ENCODE measurements at places on chromosomes 7 and 10. TPM values are rescaled to one million over a fixed set of nuclear protein-coding genes. Genes with fewer than 3 reads are reported as not detected.

IGFBP3 gene
- 19.8 TPM for polyA plus RNA-seq

PTPRN2 gene
- 0.40 TPM for polyA plus RNA-seq

XRCC2 gene
- polyA plus RNA-seq = 2.0 TPM

SH2D4B gene
- polyA plus RNA-seq = not detected

ZMIZ2 gene
- polyA plus RNA-seq = 22.5 TPM

FBXL13 gene
- not detected for polyA plus RNA-seq

FAM25A gene
- 503 TPM for polyA plus RNA-seq

ARMC3 gene
- not detected for polyA plus RNA-seq

RSU1 gene
- polyA plus RNA-seq = 44.6 TPM

CLDN12 gene
- polyA plus RNA-seq = 11.5 TPM

SEMA3D gene
- polyA plus RNA-seq = 0.08 TPM

OPN1SW gene
- polyA plus RNA-seq = not detected

PALD1 gene
- 2.1 TPM for polyA plus RNA-seq

EVX1 gene
- polyA plus RNA-seq = not detected

MIOS gene
- polyA plus RNA-seq = 17.6 TPM

HOXA6 gene
- 0.69 TPM for polyA plus RNA-seq

OGDHL gene
- 0.10 TPM for polyA plus RNA-seq

SFXN2 gene
- 5.7 TPM for polyA plus RNA-seq

CCL24 gene
- not detected for polyA plus RNA-seq

PRPF18 gene
- 13.4 TPM for polyA plus RNA-seq

LLCFC1 gene
- polyA plus RNA-seq = not detected

PIP4K2A gene
- 4.0 TPM for polyA plus RNA-seq
